Colonic mucosa (tissue), 4 donors: ENCODE measurements at places on chromosomes 11 and 22. TPM values are rescaled to one million over a fixed set of nuclear protein-coding genes. Genes with fewer than 3 reads are reported as not detected.

- DNase-seq = peak; percentile 50
Measured at GRCh38 chr11:76380159-76380976, 564 bp downstream of the THAP12 start.

DNA sequence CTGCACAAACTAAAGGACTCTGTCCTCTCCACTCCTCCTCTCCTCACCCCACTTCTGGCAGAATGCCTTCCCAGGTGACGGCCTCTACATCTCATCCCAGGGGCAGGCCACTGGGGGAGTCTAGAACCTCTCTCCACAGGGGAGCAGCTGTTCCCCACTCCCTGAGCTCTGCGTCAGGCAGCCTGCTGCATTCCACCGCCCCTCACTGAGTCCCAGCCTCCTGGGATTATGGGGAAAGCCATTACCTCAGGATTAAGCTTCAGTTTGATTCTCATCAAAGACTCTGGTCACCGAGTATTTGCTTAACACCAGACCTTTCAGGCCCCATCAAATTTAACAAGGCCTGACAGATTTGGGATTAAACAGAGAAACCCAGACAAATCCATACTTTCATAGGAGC lies 405.9 kb downstream of the NXPE2 start:
- DNase-seq = no peak

GRCh38 chr11:35065566-35065965 lies 73.4 kb upstream of the CD44 start:
- no peak for DNase-seq

- no peak for DNase-seq
Measured at GRCh38 chr11:115389790-115390189, 114.4 kb downstream of the CADM1 start.

Gene MPEG1
- 17.6 TPM for total RNA-seq
